ENCODE measurements at places on chromosomes 1 and 21.

- DNase-seq = no peak
Measured at GRCh38 chr1:225228871-225229303, 199.0 kb downstream of the LBR start.

- no peak for DNase-seq
Measured at GRCh38 chr1:240586006-240586405, 25.9 kb downstream of the GREM2 start.

- DNase-seq = no peak
Measured at GRCh38 chr1:115467196-115467595, 129.1 kb upstream of the NGF start.

DNA sequence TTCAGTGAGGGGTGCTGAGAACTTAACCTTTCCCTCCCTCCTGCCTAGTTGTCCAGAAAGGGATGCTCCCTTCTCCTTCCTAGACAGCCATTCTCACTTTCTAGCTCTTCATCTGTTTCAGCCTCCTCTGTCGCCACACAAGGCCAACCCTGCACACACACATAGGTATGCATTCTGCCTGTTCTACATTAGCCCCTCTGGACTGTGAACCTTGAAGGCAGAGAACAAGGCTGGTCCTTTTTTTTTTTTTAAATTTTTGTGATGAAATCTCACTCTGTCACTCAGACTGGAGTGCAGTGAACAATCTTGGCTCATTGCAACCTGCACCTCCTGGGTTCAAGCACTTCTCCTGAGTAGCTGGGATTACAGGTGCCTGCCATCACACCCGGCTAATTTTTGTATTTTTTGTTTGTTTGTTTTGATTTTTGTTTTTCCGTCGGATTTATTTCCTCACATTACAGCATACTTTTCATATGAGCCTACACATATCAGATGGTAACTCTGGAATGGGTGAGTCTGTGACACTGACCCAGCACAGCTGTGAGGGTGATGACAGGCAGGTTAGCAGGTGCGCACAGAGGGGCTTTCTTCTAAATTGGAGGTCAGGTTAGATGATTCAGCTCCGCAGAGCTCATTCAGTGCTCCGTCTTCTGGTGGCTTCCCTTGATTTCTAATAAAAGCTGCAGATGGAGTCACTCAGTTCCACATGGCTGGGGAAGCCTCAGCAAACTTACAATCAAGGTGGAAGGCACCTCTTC lies 4.9 kb upstream of the AKR1A1 start:
- DNase-seq = no peak

DNA sequence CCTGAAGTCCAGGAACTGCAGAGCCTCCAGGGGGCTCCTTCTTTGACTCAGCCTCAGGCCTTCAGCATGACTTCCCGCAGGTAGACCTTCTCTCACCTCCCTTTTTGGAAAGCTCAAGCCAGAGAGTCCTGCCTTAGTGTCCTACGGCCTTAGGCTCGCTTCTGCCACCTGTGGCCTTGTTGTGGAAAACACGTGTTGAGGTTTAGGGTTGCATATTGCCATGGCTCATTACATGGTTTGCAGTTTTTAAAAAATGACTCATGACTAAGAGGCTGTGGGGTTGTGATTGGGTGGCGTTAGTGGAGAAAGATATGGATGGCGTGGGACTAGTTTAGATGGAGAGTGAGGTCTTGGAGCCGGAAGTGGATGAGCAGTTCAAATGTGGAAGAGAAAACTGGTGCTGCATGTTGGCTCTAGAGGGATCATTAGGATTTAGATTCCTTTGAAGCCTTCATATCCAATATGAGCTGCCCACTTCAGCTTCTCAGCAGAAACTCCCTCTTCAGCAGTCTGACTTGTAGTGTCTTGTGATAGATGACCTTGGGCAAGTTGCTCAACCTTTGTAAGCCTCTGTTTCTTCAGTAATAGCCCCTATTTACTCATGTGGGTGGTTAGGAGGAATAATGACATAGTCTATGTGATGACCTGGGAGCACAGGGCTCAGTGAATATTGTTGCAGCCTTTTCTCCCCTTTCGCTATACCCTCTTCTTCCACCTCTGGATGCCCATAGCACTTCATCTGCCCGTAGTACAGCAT lies 6.5 kb upstream of the FGGY start:
- DNase-seq = no peak

DNA sequence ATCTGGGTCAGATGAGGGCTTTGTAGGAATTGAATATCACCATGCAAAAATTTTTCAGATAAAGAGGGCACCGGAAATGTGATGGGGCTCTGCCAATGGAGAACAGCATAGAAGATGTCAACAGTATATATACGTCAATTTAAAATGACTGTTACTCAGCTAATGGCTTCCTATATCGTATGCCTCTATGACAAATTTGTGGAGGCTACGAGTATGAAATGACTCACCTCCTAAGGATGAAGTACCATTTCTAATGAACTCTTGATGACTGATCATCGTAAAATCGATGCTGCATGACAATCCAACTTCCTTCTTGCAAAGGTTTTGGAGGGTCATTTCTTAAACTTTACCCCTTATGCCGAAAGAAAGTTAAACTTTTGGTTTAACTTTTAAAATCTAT lies 450.3 kb upstream of the ZP4 start:
- no peak for DNase-seq

- peak; percentile 79 for DNase-seq
Measured at GRCh38 chr1:226626577-226626956, 78.0 kb downstream of the STUM start.

DNA sequence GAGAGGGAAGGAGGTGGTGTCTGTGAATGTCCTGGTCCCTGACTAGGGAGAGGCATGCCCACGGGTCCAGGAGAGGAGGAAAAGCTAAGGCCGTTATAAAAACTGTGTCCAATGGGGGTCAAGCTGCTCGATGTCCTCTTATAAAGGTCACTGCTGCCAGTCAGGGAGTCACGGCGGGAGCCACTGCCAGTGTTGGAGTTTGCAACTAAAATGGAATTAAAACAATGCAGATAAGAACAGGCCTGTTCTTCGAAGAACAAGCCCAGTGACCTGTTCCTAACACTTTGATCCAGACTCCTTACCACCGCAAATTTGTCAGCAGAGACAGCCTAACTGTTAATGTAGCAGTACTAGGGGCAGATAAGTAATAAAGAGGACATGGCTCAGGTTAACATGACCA lies 56.1 kb upstream of the SDC3 start:
- no peak for DNase-seq
